ENCODE measurements at places on chromosomes 6 and 20.

GRCh38 chr6:47288267-47289090 is 21.2 kb downstream of the TNFRSF21 start:
- no peak for DNase-seq

DNA sequence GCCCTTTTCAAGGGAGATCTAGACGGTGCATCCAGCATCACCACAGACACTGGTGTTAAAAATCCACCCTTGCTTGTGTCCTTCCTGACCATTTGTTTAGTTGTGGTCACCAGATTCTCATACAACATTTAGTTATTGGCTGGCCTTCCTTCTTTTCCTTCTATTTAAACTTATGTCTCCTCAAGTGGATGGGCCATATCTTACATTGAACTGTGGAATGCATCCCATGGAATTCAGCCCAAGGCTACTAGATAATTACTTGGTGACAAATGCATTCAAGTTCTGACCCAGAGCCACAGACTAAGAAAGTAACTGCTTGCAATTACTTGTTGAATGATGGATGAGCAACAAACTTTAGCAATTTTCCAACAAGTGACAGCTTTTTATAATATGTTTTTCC is 198.9 kb upstream of the SSTR4 start:
- DNase-seq, result no peak

DNA sequence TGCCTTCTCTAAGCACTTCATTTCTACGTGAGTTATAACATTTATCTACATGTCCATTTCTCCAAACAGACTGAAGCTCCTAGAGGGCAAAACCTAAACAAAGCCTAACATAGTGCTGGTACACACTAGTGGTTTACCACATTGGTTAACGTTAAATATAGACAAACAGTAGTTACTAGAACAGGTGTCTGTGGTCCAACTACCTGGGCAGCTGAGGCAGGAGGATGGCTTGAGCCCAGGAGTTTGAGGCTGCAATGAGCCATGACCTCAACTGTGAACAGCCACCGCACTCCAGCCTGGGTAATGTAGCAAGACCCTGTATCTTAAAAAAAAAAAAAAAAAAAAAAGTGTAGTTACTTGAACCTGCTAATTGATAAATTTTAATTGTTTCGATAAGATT is 26.5 kb downstream of the PTPRK start:
- DNase-seq, result no peak

DNA sequence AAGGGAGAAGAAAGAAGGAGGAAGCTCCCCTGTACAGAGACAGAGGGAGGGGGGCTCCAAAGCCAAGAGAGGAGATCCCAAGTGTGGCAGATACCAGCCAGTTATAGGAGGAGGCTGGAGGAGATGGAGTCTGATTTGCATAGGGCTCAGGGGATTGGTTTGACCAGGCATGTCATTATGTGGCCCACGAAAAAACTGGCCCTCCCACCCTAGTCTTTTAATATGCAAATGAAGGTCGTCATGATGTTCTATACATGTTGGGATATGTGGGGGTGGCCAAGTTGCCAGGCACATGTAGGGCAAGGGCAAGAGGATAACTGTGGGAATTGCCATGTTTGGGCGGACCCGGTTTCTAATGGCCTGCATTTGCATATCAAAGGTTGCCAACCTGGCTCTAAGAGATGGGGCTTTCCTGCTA is 17.6 kb upstream of the ZFP64 start:
- DNase-seq, result no peak

DNA sequence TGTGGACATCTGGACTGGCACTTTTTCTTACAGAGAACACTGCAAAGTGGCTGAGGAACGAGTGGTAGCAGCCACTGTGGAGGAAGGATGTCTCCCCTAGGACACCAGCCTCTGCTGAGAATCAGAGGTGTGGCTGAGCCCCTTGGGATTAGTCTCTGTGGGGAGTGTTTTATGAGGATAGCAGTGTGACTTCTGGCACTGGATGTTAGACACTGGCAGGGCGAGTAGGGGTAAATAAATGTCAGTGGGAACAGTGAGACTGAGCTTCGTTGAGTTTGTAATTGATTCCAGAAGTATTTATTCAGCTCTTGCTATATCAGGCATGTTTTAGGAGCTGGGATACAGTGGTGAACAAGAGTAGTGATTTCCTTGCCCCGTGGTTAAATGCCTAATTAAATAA is 124.0 kb downstream of the JARID2 start:
- no peak for DNase-seq

DNA sequence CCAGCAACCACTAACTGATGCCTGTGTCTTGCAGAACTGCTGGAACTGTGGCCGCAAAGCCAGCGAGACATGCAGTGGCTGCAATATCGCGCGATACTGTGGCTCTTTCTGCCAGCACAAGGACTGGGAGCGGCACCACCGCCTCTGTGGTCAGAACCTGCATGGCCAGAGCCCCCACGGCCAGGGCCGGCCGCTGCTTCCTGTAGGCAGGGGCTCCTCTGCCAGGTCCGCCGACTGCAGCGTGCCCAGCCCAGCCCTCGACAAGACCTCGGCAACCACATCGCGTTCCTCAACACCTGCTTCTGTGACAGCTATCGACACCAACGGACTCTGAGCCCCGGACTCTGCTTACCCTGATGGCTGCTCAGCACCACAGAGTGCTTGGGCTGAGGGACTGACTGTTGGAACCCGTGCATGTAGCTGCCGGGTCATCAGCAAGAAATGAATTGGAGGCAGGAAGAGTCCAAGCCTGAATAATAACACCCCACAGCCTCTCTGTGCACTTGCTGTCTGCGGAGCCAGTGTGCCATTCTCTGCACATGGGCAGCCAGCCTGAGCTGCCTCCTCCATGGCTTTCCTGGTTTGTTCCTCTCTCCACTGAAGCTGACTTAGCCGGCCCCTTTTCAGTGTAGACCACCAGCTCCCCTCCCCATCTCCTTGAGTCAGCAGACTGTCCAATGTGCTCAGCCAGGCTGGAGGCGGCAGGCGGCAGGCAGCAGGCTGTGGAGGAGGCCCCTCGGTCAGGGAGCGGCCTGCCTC is 17.6 kb upstream of the C20orf144 start:
- DNase-seq, result no peak

DNA sequence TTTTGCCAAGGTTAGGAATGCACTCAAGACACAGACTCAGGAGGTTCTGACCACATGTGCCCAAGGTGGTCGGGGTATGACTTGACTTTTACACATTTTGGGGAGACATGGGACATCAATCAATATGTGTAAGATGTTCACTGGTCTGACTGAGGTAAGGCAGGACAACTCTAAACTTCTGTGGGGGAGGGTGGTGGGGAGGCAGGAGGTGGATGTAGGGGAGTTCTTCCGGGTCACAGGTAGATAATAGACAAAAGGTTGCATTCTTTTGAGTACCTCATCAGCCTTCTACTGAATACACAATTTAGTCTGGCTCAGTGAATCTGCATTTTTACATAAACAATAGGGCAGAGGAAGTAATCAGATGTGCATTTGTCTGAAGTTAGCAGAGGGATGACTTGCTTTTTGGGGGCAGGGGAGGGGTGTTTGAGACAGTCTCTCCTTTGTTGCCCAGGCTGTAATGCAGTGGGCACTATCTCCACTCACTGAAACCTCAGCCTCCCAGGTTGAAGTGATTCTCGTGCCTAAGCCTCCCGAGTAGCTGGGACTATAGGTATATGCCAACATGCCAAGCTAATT is 10.9 kb downstream of the ECHDC1 start:
- no peak for DNase-seq

GRCh38 chr20:36573798-36574365 is 485 bp downstream of the TGIF2 start:
- DNase-seq, result peak; percentile 30

- DNase-seq, result no peak
These were observed at the start of gene NTSR1 for GRCh38 chr20:62708591-62709536. Gene NTSR1, plus strand, starts transcription at chr20:62708836. Its CDS starts 372 bp downstream, at chr20:62709208.

DNA sequence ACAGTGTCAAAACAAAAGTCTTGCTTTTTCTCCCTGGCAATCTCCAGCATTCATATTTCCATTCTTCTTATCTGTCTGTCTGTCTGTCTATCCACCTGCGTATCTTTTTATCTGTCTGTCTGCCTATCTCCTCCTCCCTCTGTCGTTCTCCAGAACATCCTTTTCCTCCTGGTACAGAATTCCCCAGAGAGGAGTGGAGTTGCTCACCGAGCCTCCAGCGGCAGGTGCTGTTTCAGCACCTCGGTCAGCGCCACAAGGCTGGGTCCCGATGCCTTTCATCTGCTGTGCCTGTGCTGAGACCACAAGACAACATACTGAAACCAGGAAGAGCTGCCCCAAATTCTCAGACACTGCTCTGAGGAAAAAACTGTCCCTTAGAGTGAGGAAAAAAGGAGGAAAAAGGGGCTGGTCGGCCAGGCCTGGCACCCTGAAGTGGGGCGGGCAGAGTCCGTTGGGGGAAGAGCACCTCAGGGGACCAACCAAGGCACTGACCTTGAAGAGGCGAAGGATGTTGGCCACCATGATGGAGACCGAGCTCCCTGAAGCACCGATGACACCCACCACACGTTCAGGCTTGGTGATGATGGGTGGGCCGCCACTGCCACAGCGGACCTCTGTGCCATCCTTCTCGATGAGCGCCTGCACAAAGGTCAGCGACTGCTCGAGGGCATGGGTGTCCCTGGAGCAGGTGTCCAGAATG is 13.3 kb downstream of the GRM4 start:
- DNase-seq, result no peak

- DNase-seq, result no peak
These were observed 8.1 kb upstream of the ATXN1 start for GRCh38 chr6:16769131-16769985.

DNA sequence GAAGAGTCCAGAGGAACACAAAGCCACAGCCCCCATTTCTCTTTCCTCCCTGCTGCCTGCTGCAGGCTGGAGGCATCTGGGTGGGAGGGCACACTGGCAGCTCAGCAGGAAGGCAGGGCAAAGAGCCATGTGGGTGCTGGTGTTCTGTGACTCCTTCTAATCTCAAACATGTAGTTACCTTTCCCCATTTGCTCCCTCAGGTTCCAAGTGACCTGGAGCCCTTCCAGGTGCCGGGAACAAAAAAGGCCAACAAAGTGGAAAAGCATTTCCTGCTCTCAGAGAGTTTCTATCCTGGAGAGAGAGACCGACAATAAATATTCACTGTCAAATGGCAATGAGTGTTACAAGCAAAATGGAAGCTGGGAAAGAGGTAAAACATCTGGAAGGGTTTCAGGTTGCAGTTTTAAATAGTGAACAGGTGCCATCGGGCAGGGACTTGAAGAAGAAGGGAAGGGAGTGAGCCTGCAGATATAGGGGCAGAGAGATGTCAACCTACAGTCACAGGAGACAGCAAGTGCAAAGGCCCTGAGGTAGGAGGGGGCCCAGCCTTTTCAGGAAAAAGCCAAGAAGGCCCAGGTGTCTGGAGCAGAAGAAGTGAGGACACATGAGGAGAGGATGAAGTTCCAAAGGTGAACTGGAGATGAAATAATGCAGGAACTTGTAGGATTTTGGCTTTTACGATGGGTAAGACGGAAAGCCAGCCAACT is 43.6 kb upstream of the IYD start:
- no peak for DNase-seq

GRCh38 chr20:54601831-54602515 is 126.6 kb downstream of the DOK5 start:
- no peak for DNase-seq

GRCh38 chr6:118652051-118652615 is 742 bp upstream of the CEP85L start:
- no peak for DNase-seq

GRCh38 chr6:44034931-44035345 is 92.3 kb downstream of the MRPL14 start:
- no peak for DNase-seq

GRCh38 chr20:2603816-2604505 is 48.5 kb upstream of the NOP56 start:
- DNase-seq, result no peak

DNA sequence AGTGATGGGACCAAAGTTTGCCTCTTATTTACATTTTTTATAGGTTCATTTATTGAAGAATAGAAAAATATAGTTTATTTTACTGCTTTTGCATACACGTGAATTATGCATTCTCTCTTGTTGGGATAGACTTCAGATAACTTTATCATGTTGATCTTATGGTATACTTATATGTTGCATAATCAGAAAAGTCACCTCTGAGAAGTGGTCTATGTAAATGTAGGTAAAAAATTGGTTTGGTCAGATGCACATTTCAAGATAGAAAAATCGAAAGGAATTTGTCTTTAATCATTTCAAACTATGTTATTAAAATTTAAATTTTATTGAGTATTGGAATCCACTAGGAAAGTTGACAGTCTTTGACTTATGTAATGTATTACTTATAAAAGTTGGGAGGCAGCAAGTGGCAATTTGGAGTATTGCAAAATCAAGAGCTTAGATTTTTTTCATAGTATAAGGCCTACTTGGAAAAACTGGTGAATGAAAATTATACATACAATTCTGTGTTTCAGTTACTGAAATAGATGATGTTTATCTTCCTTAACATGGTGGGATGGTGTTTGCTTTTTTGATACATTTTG is 2.4 kb downstream of the PHF3 start:
- no peak for DNase-seq

- no peak for DNase-seq
These were observed 13.4 kb downstream of the RFPL4B start for GRCh38 chr6:112360498-112360897.

DNA sequence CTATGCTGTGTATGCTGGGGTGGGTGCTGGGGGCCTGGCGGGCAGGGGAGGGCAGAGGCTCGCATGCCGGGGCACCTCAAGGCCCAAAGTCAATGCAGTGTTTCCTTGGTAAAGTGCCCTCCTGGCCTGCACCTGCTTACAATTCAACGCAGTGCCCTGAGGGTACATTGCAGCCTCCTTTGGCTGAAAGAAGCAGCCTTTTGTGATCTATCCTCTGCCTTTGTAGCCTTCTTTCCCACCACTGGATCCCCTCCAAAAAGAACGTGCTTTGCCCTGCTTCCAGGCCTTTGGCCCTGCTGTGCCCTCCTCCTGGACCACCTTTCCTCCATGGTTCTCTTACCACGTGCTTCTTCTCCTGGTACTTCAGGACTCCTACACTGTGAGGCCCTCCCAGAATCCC is 113.6 kb upstream of the PTPN1 start:
- DNase-seq, result no peak

DNA sequence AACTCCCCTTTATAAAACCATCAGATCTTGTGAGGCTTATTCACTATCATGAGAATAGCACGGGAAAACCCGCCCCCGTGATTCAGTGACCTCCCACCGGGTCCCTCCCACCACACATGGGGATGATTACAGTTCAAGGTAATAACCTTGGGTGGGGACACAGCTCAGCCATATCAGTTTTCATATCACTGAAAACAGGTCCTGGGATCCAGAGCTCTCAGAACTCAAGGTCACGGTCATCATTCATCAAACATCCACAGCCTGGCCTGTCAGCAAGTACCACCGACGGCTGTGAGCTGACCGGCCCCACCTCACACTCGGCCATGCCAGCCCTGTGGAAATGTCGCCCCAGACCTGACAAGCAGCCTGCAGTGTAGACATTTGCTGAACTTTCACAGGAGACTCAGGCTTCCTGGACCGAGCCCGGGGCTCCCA is 14.1 kb upstream of the FRMD1 start:
- no peak for DNase-seq
